ENCODE measurements at places on chromosomes 4 and X.

- DNase-seq, result no peak
Observed at GRCh38 chr4:110135523-110135922, 62.9 kb downstream of the ELOVL6 start.

DNA sequence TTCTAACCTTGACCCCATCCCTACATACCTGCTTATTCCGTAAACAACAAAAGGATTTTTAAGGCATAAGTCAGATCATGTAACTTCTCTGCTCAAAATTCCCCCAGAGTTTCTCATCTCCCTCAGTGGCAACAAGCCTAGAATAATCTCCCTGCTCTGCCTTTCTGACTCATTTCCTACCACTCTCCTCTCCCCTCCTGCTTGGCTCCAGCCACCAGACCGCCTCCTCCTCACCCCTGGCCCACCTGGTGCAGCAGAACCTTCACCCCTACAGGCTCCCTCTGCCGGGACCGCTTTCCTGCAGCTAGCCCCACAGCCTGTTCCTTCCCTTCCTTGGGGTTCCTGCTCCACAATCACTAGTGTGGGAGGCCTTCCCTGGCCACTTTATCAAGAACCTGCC lies 32.1 kb downstream of the TSPAN5 start:
- DNase-seq, result no peak

DNA sequence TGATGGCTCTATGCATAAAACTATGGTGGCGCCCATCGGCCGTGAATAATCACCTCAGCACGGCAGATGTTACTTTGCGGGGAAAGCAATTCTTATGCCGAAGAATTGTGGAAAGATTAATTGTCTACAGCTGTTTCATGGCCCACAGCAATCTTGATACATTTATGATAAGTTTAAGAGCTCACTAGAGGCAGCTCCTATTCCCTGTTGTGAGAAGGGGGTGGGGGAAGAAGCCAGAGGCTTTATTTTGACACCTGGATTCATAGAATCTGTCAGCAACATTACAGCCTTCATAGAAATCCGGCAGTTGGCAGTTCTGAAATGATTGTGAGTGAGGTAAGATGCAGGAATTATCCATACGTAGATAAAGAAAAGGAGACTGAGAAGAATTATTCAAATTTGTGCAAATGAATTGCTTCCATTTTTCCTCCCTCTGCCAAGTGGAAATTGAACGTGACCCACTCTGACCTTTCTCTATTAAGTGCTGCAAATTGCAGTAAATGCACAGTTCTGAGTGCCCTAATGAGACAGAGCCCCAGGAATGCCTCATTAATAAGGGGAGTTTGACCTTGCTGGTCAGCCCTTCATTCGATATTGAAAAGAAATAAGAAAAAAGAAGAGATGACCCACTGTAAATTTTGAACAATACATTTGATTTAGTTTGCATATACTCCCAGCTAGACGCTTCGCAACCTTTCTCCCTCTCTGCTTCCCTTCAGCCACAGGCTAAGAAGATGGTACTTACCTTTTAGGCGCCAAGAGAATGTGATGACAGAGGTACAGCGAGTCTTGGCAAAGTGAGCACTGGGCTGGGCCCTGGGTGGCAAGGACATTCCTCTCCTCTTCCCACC lies 188.8 kb downstream of the GPAT3 start:
- DNase-seq, result no peak

- no peak for DNase-seq
Observed at GRCh38 chrX:26649534-26649933, 433.6 kb downstream of the MAGEB5 start.

DNA sequence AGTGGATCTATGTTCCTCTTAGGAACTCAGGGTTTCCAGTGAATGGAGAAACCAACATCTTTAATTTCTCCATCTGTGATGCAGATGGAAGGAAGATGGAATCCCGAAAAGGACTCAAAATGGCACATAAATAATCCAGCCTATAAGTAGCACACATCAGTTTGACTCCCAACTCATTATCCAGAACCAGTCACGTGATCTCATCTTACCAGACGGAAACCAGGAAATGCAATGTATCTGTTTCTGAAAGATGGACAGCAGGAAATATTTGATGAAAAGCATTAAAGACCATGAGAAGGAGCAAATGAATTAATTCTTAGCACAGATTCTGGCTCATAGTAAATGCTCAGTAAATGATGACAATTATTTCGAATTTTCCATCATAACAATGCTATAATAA lies 443.1 kb upstream of the FMR1 start:
- no peak for DNase-seq

Data from CD4-positive, alpha-beta T cell treated with Interleukin-17A for 1 hour (primary cell).